Right cardiac atrium (tissue), 5 donors: ENCODE measurements at places on chromosomes 11 and 22. TPM values are rescaled to one million over a fixed set of nuclear protein-coding genes. Genes with fewer than 3 reads are reported as not detected.

AMBRA1 gene
- 19.5 TPM for total RNA-seq

DNA sequence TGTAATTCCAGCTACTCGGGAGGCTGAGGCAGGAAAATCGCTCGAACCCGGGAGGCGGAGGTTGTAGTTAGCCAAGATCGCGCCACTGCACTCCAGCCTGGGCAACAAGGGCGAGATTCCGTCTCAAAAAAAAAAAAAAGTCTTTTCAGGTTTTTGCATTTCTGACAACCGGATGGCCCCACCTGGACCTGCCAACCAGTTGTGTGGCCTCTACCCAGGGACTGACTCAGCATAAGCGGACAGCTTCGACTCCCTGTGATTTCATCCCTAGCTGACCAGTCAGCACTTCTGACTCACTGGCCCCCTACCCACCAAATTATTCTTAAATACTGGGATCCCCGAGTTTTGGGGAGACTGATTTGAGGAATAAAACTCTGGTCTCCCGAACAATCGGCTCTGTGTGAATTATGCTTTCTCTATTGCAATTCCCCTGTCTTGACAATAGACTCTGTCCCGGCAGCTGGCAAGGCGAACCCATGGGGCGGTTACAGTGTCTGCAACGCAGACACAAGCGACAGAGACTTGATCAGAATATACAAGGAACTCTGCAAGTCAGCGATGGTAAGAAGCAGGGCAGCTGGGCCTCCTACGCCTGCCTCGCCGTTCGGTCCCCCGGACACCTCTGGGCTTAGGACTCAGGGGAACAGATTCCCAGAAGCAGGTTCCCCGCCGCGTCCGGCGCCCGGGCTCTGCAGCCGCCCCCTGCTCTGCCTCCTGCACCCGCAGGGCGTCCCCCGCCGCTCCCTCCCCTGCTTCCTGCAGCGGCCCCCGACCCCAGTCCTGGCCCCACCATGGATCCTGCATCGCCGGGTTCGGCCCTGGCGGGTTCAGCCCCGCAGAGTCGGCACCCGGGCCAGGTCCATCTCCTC lies 741 bp upstream of the TALDO1 start:
- peak; percentile 31 for DNase-seq

DNA sequence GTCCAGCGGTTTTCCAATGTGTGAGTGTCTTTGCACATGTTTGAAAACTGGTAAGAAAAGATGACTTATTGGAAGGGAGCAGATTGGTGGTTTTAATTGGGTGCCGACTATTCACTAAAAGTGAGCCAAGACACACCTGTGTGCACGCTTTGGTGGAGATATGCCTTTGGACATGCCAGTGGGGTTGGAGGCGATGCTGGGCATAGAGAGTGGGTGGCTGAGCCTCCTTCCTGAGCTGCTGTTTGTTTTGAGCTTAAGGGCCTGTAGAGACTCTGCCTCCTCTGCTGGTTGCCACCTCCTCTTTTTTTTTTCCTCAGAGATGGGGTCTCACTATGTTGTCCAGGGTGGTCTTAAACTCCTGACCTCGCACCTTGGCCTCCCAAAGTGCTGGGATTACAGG lies 9.5 kb downstream of the IGHMBP2 start:
- no peak for DNase-seq

DNA sequence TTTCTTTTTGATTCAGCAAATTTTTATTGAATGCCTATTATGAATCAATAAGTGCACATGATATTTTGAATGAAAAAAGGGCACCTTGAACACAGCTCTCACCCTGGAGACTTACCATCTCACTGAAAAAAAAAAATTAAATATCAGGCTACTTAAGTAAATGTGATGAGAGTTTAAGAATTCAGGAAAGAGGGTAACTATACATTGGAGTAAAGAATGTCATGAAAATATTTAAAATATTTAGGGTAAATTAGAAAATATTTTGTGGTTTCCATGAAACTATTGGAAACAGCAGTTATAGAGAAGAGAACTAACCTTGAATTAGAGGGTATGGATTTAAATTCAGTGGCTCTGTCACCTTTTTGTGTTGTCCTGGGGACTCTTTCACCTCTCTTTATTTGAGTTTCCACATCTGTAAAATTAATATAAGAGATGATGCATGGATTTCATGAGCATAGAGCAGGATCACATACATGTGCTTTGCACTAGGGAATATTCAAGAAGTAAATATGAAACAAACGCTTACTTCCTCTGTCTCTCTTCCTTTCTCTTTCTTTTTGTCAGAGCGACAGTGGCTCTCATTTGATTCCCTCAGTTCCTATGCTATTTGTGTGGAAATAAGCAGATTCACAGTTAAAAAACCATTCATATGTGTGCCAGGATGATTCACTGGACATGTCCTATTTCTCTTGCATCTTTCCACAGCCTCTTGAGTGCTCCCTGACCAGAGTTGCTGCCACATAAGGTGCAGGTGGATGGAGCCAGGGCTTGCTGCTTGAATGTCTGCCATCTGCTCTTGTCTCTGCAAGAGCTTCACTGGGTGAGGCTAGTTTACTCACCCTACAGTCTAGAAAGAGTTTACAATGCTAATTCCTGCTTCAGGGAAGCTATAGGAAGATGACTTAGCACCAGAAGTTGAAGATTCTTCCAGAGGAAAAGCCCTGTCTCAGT lies 533.1 kb downstream of the ETS1 start:
- DNase-seq = no peak

DNA sequence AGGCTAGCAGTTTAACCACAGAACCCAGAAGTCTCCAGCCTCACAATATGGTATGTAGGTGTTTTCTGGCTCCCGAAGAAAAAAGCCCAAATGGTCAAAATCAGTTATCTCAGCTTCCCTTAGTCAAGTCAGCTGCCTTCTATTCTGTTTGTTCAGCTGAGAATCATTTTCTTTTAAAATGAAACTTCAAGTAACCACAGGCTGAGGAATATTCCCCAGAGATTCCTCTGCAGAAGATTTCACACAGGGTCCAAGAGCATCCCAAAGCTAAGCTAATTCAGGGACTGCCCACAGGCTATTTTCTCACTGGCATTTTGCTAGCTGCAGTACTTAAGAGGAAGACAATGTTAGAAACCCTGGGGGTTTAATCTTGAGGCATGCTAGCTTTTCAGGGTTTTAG lies 977.0 kb upstream of the CHORDC1 start:
- DNase-seq = no peak

GRCh38 chr11:115926601-115927000 lies 422.4 kb upstream of the CADM1 start:
- DNase-seq = no peak

- DNase-seq = no peak
Observed at GRCh38 chr11:4960877-4961276, 5.4 kb upstream of the OR51A2 start.

PGR gene
- total RNA-seq = 10.1 TPM

DNA sequence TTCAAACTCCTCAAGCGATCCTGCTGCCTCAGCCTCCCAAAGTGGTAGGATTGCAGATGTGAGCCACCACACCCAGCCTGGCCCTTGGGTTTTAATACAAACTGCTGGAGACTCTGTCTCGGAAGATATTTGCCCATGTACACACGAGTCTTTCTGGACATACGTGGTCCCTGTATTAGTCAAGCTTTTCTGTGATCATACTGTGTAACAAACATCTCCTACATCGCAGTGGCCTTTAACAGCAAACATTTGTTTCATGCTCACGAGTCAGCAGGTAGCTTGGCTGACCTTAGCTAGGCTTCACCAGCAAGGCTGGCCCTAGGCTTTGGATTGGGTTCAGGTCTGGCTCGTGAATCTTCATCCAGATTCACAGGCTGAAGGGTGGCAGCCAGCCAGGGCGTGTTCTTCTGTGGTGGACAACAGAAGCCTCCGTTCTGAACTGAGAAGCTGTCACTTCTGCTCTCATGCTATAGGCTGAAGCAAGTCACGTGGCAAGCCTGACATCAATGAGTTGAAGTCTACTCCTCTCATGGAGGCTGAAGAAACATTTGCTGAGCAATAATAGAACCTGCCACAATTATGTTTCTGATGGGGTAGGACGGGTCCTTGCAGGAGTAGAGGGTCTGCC lies 8.8 kb downstream of the KIAA1671 start:
- no peak for DNase-seq

OR8D4 gene
- total RNA-seq = not detected

DNA sequence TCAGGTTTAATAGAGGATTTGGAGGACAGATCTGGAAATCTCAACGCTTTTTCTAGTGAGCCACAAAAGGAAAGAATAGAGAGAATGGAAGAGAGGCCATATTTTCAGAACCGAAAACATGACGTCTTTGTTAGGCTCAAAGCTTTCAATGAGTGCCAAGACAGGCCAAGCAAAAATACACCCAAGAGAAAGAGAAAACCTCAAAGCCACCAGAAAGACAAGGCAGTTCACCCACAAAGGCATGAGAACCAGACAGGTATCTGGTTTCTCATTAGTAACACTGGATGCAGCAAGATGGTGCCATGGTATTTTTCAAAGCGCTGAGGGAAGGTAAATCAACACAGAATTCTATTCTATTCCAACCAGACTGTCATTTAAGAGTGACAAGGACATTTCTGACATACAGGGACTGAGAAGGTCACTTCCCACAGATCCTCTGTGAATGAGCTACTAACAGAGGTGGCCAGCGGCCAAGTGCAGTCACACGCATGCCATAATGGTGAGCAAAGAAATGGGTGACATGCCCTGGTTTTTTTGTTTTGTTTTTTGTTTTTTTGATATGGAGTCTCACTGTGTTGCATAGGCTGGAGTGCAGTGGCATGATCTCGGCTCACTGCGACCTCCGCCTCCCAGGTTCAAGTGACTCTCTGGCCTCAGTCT lies 41.9 kb downstream of the TOLLIP start:
- no peak for DNase-seq

GRCh38 chr22:30347255-30347892 lies 9.3 kb downstream of the SF3A1 start:
- DNase-seq = no peak

ACRV1 gene
- total RNA-seq = not detected

PI4KA gene
- total RNA-seq = 52.5 TPM
